Stomach (tissue), 19 donors: ENCODE measurements at places on chromosomes 6 and 20. TPM values are rescaled to one million over a fixed set of nuclear protein-coding genes. Genes with fewer than 3 reads are reported as not detected.

MKKS gene
- polyA plus RNA-seq: 17.9 TPM

IL17A gene
- polyA plus RNA-seq: not detected

PPP1R3G gene
- polyA plus RNA-seq: 0.76 TPM

GRCh38 chr20:37745553-37745952 is 51.7 kb downstream of the CTNNBL1 start:
- H3K27me3 ChIP-seq: no peaks in the 10 kb centered on the region
- no peak overlapping the region for H3K27ac ChIP-seq
- no peak overlapping the region for H3K4me3 ChIP-seq
- peaks cover 46% of the 10 kb centered on the region for H3K36me3 ChIP-seq

DNA sequence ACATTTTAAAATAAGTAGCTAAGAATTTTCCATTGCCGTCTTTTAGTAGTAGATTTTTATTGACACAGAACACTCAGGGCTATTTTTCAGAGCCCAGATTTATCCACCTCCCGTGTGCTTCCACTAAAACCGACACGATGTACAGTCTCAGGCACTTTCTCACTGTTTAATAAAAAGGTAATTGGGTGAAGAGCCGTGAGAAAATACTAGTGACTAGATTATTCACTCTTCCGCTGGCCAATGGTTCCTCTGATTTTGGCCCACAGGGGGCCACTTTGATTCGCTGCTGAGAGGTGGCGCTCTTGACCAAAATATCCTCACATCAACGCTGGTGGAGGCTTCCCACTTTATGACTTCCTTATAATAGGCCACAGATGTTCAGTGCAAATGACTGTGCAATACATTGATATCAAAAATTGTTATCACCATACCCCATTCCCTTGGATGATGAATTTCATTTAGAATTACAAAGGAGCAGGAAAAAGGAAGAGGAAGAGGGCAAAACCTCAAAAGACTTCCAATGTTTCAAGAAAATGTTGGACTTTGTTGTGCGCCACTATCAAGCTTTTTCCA is 12.3 kb upstream of the HDDC2 start:
- peak; percentile 88 for DNase-seq
- no peaks in the 10 kb centered on the region for H3K27me3 ChIP-seq
- H3K27ac ChIP-seq: no peak overlapping the region
- no peak overlapping the region for H3K4me3 ChIP-seq
